Brain microvascular endothelial cell (primary cell): ENCODE measurements at places on chromosomes 13 and 19.

GRCh38 chr19:1882089-1882785 lies 3.1 kb downstream of the ABHD17A start:
- DNase-seq, result no peak

GRCh38 chr19:5793188-5793587 lies 2.2 kb upstream of the DUS3L start:
- no peak for DNase-seq

DNA sequence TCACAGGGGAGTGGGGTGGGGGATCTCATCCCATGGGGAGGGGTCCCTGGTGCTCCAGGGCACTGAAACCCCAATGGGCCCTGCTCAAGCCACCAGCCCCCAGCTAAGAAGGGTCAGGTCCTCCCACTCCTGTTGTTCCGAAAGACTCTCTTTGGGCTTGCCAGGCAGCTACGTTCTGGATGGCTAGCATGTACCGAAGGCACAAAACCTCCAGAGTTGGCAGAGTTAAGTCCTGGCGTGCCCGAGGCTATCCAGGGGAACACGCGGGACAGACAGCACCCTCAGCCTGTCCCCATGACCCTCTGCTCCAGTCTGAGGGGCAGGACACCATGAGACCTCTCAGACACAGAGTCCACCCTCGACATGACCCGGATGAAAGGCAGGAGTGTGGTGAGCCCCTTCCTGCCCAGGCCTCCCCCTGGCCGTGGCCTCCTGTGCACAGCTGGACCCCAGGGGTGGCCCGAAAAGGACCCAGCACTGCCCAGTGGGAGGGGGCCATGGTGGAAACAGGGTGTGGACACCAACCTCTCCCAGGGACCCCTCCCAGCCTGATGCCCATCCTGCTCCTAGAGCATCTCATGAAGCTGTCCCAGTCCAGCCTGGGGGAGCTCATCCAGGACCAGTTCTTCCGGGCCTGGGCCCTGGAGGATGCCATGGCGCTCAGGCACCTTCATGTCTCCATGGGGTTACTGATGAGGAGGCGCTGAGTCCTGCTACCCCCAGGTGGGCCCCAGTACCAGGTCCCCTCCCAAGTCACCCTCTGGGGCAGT lies 53.0 kb upstream of the TPM4 start:
- DNase-seq, result no peak

- DNase-seq, result peak; percentile 67
These were observed 37.9 kb downstream of the ARHGAP35 start for GRCh38 chr19:46898731-46899130.

- DNase-seq, result peak; percentile 91
These were observed 10.1 kb upstream of the SHISA2 start for GRCh38 chr13:26061947-26062346.

GRCh38 chr13:37241786-37242185 lies 136.3 kb upstream of the CSNK1A1L start:
- peak; percentile 29 for DNase-seq

DNA sequence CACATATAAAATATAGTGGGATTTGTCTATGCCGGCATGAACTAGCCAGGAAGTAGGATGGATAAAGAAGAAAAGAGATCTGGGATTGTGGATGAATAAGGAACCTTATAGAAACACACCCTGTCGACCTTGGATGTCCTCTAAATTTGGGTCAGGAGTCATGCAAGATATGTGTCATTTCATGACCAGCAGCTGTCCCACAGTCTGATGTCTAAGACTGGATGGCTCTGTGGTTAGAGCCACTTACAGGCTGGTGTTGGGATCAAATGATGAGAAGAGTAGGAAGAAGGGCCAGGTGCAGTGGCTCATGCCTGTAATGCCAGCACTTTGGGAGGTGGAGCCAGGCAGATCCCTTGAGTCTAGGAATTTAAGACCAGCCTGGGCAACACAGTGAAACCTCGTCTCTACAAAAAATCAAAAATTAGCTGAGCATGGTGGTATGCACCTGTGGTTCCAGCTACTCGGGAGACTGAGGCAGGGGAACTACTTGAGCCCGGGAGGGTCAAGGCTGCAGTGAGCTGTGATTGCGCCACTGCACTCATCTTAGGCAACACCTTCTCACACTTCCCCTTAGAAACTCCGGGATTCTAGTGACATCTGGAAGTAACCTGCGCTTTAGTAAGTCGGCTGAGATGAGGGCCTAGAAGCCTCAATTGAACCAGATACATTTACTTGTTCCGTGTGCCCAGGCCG lies 30.8 kb downstream of the TMED1 start:
- no peak for DNase-seq

- DNase-seq, result no peak
These were observed 43.9 kb downstream of the RCBTB2 start for GRCh38 chr13:48488995-48489394.

- no peak for DNase-seq
These were observed 710.0 kb upstream of the ARGLU1 start for GRCh38 chr13:107277911-107278310.

GRCh38 chr13:106348075-106348840 lies 187.2 kb downstream of the EFNB2 start:
- peak; percentile 68 for DNase-seq

DNA sequence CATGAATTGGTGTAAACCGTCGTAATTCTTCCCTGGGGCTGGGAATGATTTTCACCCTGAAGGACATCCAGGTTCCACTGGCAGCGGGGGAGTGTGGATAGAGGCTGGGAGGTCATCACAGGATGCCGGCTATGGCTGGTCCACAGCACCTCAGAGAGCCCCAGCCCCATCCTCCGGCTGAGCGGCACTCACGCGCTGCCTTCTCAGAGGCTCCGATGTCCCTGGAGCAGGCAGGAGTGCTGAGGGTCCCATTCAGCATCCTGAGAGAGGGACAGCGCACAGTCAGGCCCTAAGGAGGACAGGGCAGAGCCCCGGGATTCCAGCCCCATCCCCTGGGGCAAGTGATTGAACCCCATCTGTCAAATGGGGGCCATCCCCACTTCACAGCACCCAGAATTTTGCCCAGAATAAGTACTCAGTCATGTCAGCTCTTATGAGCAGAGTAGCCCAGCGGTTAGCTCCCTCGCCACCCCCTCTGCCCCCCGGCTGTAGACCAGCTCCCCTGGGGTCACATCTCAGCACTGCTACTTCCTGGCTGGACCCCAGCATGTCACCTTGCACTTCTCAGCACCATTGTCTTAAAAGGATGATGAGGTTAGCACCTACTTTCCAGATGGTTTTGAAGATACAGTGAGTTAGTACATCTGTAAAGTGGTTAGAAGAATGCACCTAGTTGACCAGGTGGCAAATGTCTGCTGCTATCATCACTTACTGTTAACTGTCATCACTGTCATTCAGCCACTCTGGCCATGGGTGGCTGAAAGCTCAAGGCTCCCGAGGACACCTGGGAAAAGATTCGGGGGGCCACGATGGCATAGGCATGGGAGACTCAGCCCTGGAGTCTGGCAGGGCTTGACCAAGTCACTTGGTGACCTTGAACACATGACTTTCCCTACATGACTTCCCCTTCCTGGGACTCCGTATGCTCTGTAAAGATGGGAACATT lies 11.9 kb downstream of the GRAMD1A start:
- DNase-seq, result no peak
